Activated CD8-positive, alpha-beta memory T cell treated with anti-CD3 and anti-CD28 coated beads, Interleukin-2, amount 50 U/mL, for 4 hours (primary cell): ENCODE measurements at places on chromosomes 12 and 14.

DNA sequence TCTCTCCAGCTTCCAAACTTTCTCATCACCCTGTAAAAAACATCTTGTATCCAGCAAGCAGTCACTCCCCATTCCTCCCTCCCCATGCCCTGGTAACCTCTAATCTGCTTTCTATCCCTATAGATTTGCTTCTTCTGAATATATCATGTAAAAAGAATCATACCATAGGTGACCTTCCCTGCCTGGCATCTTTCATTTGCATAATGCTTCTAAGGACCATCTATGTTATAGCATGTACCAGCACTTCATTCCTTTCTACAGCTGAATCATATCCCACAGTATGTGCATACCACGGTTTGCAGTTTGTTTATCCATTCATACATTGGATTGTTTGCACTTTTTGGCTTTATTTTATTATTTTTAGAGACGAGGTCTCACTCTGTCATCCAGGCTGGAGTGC, 22.9 kb upstream of the VPS37B start:
- DNase-seq = no peak

- DNase-seq = no peak
Observed at GRCh38 chr12:109871668-109872314, 8.6 kb downstream of the GLTP start.

DNA sequence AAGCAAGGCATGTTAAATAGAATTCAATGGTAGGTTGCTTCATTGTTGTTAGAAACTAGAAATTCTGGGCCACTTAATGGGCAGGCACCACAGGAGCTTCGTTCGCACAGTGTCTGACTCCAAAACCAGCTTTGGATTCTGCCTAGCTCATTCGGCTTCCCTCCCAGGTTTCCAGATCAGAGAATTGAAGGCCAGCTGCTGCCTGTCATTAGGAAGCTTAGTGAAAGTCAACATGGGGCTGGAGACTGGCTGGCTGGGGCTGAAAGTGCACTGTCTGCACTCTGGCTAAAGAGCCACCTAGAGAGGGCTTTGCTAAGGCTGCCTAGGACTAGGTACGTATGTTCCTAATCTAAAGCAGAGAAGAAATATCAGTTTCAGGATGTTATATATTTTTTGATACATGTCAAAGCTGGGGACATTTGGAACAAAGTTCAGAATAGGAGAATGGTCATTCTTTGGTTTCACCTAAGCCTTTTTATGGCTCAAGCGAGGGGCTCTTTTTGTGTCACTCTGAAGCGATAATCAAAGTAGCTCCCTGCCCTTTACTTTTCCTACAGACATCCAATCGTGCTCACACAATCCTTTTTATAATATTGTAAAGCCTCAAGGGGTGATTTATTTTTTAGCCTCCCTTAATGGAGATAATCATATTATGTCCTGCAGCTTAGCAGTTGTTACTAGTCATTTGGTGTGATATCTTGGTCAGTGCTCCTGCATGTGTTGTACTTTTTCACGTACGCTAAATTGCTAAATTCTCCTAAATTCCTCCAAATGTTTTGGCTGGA, 238.5 kb upstream of the NAV3 start:
- no peak for DNase-seq

- DNase-seq = no peak
Observed at GRCh38 chr12:26493656-26494055, 298.3 kb downstream of the SSPN start.

DNA sequence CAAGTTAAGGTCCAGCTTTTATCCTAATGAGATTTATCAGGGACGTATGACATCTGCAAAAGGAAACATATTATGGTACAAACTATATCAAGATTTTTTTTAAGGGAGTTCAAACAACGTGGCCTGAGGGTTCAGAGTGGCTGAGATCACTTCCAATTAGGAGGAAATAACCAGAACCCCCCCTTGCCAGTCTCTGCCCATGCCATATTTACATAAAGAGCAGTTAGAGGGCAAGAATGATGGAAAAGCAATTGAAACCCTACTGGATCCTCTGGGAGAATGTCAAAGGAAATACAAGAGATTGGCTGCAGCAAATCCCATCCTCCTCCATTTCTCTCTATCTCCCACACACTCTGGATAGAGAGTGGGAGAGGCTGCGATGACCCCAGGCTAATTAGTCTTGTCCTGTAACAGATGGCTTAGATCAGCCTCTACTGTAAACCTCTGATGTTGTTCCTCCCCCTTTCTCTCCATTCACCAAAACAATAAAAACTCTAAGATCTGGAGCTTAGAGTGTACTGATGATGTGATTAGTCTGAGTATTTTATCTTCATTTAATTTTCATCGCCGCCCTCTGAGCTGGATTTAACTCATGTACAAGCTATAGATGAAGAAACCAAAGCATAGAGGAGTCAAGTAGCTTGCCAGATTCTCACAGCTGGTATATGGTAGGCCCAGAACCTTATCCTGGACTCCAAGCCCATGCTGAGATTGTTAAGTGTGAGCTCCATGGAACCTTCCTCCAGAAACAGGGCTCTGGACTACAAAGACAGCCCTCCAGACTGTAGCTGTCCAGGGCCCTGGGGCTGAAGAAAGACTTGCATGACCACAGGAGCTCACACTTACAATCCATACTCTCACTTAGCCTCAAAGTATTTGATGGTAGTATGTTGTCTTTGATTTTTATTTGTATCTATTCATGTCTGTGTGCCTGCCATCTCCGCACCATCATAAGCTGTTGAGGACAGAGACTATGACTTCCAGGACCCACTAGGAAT, 54.1 kb upstream of the GNG2 start:
- DNase-seq = no peak

- no peak for DNase-seq
Observed at GRCh38 chr12:131065279-131065678, 111.6 kb downstream of the ADGRD1 start.

GRCh38 chr14:64463195-64463594, 2.1 kb upstream of the AKAP5 start:
- no peak for DNase-seq

DNA sequence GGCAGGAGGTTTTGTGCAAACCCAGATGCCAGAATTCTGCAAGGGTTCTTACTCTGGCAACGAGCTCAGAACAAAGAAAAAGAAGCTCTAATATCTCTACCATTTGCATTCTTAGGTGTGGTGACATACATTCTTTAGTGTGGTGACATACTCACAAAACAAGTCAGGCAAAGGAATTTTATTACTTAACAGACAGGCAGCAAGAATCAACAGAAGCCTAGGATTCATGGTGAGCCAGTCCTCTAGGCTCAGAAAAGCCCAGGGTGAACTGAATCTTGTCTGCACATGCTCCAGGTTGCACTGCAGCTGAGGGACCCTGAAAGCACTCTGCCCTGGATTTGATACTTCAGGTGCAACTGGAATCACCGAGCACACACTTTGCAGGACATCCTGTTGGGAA, 122.4 kb upstream of the PTPRQ start:
- no peak for DNase-seq

DNA sequence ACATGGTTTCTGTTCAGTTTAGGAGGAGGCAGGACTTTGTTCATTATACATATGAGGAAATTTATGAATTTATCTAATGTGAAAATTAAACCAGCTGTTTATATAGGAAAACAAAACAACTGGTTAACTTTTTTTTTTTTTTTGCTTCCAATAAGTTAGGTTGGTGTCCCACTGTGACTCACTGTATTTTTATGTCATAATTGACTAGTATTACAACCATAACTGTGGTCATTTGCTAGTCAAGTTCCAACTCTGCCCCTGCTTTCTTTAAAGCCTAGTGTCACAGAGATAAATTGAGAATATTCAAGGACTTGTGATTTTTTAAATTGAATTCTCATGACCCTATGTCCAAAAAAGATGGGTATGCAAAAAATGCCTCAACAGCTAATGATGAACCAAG, 227.7 kb downstream of the BCAT1 start:
- no peak for DNase-seq

DNA sequence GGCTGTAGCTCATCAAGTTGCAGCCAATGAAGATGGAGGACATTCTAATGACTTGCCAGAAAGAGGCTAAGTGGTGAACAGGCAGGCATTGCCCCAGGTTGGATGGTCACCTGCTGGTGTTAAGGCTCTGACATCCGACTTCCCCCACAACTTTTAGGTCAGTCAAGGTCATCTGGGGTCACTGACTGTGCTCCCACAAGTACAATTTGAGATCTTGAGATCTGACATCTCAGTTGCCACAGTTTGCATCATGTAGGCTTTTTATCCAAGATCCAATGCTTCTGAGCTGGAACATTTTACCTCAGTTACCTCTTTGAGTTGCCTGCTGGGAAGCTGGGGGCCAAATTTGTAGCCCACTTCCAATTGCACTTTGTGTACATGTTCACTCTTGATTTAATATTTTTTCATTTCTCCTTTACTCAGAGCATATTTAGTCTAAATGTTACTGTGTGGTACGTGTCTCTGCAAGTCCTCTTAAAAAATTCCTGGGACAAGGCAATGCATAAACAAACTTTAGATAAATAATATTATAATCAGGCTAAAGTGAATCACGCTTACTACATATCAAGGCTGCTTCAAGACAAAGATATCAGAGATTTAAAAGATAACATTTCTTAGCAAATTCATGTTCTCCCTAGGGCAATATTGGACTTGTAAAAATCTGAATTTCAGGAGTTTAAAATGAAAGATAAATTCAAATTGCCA, 61.4 kb downstream of the SEL1L start:
- no peak for DNase-seq

GRCh38 chr14:96745500-96746051, 51.6 kb upstream of the VRK1 start:
- DNase-seq = no peak

DNA sequence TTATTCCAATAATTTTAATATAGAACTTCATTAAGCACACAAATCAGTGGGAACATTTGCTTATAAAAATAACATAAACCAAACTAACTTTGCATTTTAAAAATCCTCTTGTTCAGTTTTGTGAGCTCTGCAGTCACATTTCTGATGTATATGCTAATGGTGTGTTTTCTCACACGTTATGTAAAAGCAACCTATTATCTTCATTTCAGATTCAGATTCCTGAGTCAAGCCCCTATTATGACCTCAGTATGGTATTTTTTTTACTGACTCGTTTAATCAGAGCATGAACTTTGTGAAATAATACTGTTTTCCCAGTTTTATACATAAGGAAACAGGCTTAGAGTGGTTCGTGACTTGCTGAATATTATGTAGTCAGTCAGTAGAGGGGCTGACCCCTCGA, 394.0 kb downstream of the TMEM117 start:
- DNase-seq = no peak

DNA sequence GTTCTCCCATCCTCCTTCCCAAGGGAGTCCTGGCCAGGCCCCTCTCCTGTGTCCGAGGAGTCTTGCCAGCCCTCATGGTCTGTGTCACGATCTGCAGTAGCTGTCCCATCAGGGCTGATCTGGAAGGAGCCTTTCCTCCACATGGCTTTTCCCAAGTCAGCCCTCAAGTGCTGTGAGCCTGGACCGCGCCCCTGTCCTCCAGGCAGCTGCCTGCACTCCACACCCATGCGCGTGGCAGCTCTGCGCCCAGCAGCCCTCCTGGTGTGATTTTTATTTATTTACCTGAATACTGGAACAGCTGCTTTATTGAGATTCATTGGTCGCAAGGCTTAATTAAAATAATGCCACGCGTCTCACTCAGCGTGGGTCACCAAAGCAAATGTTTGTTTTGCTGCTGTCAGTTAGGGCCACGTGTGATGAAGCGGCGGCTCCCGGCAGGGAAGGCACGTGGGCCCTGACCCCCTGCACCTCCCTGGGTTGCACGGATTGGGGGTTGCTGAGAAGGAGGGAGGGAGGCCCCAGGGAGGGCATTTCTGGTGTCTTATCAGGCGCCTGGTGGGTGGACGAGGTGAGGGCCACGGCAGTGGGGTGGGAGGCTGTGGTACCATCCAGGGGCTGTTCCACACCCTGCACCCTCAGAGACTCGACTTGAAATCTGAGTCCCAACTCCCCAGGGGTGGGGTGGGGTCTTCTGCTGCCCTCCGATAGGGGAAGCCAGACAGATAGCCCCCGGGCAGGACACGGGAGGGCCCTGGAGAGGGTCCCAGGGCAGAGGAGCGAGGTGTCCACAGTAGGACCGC, 206.3 kb upstream of the C14orf180 start:
- no peak for DNase-seq

- no peak for DNase-seq
Observed at GRCh38 chr12:118375348-118375747, 1.0 kb upstream of the SUDS3 start.

DNA sequence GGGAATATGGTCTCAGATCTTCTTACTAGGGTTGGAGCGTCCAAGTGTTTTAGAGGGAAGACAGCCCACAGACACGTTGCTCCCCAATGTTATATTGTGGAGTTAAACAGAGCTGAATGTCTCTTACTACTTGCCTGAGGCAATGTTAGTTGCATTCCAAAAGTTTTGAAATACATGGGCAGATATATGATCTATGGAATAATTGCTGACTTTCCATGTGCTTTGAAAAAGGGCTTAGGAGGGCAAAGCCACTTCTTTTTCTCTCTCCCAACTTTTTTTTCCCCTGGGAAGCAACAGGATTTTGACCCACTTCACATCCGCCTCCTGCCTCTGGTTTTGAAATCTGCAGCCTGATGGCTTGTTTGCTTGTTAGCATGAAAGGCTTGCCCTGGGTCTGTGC, 33.7 kb upstream of the PAX9 start:
- DNase-seq = no peak
